ENCODE measurements at places on chromosomes 2 and 18.

DNA sequence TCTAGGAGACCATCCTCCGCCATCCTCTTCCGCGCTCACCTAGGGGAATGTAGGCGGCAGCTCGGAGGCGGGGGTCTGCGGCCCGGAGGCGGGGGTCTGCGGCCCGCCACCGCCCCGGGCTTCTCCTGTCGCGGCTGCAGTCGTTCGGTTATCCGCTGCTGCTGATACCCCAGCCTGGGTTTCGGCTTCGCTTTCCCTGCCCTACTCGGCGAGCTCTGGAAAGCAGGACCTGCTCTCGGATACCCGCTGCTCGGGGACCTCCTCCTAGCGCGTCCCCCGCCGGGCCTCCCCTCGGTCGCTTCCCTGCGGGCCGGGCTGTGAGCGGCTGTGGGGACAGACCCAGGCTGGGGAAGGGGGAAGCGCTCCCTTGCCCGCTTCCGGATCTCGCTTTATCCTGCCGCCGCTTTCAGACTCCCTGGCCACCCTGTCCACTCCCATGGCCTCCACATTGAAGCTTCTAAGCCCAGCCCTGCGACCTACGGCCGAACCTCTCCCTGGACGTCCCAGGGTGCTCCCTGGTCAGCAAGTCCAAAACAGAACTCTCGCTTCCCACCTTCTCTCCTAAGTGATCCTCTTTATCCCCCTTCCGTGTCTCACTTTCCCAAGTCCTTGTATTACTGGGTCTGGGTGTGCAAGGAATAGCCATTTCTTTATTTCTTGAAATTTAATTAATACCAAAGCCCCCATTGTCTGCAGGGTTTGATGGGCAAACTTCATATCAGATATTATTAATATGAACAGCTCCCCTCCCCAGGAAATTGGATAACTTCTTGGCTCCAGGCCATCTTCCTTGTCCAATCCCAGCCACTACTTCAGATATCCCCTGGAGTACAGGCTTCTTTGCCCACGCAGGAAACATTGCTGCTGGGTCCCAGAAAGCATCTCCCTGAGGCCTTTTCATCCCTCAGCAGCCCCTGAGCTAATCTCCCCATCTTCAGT lies 769 bp downstream of the FKBP1B start:
- no peak for DNase-seq

DNA sequence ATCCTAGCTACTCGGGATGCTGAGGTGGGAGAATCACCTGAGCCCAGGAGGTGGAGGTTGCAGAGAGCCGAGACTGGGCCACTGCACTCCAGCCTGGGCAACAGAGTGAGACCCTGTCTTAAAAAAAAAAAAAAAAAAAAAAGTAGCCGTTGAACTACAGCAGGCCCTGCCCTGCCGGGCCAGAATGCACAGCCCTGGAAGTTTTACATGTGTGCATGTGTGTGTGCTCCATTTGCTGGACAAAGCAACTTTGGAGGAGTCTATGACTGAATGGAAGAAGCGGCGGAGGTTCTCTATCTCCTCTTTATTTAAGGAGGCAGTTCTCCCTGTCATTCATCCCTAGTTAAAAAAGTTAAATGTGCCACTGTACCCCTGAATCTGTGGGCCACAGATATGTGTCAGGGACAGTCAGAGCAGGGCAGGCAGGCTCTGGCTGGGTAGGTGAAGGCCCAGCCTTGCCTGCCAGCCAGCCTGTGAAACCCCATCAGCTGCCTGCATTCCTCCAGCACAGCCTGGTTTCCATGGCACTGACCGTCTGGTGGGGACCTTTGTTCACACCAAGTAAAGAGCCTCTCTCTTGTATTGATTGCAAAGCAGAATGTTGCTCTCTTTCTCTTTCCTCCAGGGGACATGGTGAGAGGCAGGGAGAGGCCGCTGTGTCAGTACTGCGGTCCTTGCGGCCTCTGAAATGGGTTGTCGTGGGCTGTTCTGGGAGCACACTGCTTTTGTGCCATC lies 10.9 kb downstream of the LIPG start:
- DNase-seq = no peak

DNA sequence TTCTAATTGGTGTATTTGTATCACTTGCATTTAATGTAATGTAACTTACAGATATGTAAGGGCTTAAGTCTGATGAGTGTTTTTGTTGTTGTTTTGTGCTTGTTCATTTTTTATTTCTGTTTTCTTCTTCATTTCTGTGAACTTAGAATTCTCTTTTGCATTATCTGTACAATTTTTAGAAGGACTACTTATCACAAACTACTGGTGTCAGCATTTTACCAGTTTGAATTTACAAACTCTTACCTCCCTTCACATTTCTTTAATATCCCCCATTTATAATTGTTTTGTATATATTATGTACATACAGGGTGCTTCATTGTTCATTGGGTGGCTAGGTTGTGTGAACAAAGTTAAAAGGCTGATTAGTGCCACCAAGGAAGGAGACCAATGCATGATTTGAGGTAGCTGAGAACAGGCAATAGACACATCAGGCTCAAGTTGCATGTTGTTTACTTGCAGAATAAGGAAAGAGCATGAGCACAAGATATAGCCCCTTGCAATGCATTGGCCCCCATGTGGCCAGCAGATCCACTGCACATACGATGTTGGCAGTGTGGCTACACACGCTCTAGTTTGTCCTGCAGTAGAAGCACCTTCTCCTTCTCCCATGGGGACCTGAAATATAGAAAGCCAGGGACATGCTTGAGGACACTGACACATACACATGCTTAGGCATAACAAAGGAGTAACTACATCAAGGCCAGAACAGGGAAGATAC lies 198.2 kb downstream of the CD8B2 start:
- no peak for DNase-seq

GRCh38 chr18:57841568-57841967 lies 38.5 kb upstream of the ATP8B1 start:
- no peak for DNase-seq

GRCh38 chr18:26547646-26548414 lies 523 bp downstream of the KCTD1 start:
- DNase-seq = no peak

DNA sequence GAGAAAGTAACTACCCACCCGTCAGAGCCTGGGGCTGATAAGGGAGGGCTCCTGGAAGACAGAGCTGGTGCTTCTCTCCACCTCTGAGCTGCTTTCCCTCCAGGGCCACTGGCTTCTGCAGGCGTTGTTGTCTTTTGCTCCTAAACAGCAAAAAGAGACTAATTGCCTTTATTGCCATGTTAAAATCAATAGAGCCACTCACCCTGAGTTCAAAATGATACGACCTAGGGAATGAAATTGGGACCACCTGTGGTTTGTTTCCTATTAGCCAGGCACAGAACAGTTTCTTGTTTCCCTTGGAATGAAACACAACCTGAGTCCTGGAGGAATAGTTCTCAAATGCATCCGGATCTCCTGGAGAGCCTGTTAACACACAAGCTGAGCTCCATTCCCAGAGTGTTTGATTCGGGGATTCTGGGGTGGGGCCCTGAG lies 45.8 kb downstream of the TCF7L1 start:
- no peak for DNase-seq

DNA sequence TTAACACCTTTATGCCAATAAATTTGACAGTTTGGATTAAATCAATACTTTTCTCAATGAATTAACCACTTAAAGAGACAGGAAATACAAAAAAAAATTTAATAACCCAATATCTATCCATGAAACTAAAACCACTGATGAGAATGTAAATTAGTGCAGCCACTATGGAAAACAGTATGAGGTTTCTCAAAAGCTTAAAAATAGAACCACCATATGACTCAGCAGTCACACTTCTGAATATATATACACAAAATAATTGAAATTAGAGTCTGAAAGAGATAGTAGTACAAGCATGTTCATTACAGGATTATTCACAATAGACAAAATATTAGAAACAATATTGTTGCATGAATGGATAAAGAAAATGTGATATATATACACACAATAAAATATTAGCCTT lies 382.1 kb upstream of the SETBP1 start:
- DNase-seq = no peak

DNA sequence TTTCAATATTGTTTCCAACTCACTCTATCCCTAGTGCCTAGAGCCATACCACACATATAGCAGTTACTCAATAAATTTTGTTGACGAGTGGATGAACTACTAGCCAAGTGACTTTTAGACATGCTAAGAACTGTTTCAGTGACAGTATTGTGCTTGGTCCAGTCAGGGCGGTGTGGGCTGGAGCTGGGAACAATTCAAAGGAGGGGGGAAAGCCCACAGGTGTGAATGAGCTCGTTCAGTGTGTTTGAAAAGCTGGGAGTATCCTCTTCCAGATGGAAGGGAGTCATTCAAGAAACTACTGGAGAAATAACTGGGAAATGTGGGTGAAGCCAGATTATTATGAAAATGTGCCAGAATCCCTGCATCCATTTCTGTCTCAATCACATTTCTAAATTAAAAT lies 1.7 kb upstream of the SERPINE2 start:
- DNase-seq = no peak

DNA sequence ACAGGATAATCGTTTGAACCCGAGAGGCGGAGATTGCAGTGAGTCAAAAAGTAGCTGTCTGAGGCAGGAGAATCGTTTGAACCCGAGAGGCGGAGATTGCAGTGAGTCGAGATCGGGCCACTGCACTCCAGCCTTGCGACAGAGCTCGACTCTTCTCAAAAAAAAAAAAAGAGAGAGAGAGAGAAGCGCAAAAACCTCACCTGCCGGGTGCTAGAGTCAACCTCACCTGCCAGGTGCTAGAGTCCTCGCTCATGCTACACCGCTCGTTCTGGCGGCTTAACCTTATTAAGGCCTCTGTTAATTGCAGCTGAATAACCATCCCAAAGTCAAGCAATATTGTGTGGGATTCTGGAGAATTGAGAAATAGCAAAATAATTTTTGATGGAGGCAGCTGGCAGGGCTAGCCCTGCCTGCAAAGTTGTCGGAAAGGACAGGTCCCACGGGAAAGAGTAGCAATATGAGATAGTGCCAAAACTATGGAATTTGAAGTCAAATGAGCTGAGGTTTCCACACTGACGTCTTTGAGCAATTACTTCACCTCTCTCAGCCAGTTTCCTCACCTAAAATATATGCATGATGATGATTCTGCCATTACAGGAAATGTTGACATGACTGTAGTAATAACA lies 644 bp upstream of the DYM start:
- no peak for DNase-seq

DNA sequence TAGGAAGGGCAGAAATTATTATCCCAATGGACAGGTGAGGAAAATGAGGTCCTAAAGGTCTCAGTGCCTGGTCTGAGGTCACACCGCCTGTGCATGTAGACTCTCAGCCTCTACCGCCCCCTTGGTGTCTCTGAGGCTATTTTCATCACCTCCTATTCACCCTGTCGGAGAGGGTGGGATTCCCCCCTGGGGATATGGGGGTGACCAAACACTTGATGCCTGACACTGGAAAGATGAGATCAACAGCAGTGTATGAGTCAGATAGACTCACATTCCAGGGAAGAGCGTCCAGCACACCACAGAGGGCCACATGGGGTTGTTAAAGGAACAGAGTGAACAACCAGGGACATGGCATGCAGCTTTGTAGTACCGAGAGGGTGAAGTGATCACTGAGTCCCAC lies 199.7 kb downstream of the SMAD2 start:
- no peak for DNase-seq

- DNase-seq = no peak
Measured at GRCh38 chr18:2134364-2134763, 436.9 kb downstream of the METTL4 start.

Data from NCI-H1417 treated with DMSO at 0.1 percent for 48 hours (cell line).